ENCODE measurements at places on chromosomes 1 and 21.

DNA sequence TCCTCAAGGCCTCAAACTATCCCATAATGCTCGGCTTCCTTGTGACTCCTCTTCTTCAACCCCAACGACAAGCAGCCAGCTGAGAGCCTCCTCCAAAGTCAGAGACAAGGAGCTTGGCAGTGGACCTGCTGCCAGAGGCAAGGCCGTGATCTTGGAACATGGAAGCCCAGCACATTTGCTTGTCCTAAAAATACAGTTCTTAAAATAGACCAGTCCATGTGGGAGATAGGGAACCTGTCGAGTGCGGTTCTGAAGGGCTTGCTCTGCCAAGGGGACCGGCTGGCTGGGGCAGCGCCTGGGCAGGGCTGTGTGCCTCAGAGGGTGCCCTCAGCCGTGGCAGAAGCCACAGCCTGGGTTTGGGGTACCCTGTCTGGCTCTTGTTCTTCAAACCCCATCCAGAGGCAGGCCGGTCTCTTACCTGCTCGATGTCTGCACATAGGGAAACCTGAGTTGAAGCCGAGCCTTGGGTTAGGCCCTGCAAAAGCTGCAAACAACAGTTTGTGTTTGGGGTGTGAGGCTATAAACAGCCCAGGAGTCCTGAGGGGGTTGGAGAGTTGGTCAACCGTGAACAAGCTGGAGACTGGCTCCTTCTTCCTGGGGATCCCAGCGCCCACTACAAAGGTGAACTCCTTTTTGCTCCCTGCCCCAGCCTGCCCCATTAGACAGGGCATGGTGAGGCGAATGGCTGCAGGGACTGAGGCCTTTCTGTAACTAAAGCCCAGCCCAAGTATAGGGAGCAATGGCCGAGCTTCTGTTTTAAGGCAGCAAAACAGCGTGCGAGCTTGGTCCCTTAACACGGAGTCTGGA is 228.8 kb downstream of the CAMTA1 start:
- no peak for DNase-seq

- no peak for DNase-seq
These were observed 119.2 kb downstream of the RWDD3 start for GRCh38 chr1:95353194-95353593.

- DNase-seq: no peak
These were observed 200.6 kb downstream of the RGS7 start for GRCh38 chr1:241156231-241156965.

DNA sequence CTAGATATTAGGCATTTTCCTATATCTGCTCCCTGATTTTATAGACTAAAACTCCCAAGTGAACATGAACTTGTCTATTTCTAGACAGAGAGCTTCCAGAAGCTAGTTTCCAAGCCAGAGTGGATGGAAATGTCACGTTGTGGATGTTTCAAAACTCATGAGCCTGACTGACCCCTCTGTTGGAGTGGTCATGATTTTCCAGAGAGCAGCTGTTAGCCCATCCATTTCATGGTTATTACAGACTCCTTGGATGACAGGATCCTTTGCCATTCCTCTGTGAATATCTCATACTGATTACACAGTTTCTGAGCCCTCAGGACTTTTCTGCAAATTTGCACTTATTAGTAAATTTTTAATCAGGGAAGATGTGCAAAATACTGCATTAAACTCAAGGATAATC is 76.8 kb upstream of the ATF3 start:
- DNase-seq: no peak

- DNase-seq: no peak
These were observed 34.4 kb upstream of the COP1 start for GRCh38 chr1:176241385-176242015.

- no peak for DNase-seq
These were observed 39.3 kb downstream of the BRINP2 start for GRCh38 chr1:177210071-177210470.

- DNase-seq: no peak
These were observed 29.4 kb downstream of the VAV3 start for GRCh38 chr1:107935396-107936064.

GRCh38 chr21:27819299-27819698 is 852.4 kb upstream of the ADAMTS5 start:
- no peak for DNase-seq

GRCh38 chr1:111593403-111594305 is 25.9 kb upstream of the RAP1A start:
- DNase-seq: no peak

DNA sequence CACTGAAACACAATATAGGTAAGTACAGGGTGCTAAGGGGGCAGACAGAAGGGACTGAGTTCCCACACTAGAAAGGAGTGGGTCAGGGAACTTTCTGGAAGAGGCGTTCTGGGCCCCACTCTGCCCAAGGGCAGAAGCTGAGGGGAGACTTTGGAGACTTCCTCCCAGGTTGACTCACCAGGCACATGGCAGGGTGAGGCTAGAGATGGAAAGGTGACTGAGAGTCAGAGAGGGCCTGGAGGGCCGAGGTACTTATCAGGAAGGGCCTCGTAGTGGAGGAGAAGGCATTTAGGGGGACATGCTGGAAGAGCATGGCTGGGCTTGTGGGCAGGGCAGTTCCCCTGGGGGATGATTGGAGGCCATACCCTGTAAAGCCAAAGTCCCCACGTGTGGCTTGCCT is 159.9 kb upstream of the JUN start:
- DNase-seq: no peak

GRCh38 chr1:244234009-244234643 is 183.0 kb downstream of the ZBTB18 start:
- DNase-seq: no peak

- DNase-seq: no peak
These were observed 34.1 kb downstream of the EGLN1 start for GRCh38 chr1:231387770-231388669.

- no peak for DNase-seq
These were observed 703.1 kb downstream of the ADGRL2 start for GRCh38 chr1:82503822-82504221.

- no peak for DNase-seq
These were observed 316.8 kb downstream of the NFIA start for GRCh38 chr1:61399199-61399598.

DNA sequence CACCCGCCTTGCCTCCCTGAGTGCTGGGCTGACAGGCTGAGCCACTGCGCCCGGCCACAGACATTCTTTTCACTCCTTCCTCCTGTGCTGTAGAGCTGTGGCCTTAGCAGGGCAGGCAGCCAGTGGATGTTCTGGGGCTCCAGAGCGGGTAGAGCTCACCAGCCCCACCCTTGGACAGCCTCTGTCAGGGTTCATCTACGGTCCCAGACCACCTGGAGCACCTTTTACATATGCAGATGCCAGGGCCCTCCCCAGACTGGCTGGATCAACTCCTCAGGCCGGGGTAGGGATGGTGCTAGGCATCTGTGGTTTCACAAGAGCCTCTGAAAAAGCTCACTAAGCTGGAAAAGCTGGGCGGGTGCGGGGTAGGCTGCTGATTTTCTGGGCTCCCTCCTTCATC is 4.6 kb downstream of the ATP13A2 start:
- no peak for DNase-seq

DNA sequence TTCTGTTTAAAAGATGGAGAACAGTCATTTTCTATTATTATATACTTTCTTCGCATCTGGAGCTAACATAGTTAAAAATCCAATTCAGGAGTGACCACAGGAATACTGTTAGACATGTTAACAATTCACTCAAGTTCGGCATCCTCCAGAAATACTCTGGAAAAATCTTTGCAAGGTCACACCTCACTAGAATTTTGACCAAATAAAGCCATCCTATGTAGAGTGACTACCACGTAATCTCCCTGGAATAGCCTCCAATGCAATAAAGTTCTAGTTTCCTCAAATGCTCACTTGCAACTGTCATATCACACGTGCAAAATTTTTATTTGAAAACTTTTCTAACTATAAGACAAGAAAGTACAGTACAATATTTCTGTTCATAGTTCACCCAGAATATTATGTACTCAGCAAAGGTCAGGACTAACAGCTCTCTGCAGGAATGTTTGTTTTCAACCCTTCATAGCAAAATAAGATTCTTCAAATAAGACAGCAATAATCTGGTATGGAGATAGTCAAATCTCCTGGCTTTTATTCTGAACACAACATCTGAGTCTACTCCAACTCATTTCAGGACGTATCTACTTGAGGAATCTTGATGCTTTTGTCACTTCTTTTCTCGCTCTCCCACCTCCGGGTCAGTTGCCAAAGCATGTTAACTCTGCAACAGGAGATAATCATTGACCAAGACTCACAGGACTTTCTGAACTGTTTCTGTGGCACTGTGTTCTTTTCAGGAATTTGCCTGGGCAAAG is 82.6 kb downstream of the GDAP2 start:
- no peak for DNase-seq

DNA sequence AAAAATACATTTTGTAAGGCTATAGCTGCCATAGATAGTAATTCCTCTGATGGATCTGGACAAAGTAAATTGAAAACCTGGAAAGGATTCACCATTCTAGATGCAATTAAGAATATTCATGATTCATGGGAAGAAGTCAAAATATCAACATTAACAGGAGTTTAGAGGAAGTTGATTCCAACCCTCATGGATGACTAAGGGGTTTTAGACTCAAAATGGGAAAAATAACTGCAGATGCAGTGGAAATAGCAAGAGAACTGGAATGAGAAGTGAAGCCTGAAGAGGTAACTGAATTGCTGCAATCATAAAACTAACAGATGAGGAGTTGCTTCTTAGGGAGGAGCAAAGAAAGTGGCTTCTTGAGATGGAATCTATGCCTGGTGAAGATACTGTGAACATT is 230.8 kb downstream of the KCTD3 start:
- no peak for DNase-seq

GRCh38 chr1:112901387-112901786 is 54.6 kb downstream of the SLC16A1 start:
- DNase-seq: no peak

DNA sequence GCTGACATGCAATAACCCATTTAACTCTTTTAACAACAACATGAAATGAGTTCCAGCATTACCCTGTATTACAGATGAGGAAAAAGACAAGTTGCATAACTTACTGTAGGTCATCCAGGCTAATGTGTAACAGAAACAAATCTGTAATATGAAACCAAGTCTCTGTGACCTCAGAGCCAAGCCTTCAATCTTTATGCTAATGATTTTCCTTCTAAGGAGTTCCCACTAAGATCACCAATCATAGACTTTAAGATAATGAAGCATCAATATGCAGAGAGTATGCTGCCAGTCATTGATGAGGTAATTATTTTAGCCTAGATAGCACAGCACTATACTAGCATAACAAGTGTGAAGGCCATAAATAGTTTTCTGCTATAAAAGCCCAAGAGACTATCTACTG is 35.6 kb upstream of the RNPC3 start:
- DNase-seq: no peak

DNA sequence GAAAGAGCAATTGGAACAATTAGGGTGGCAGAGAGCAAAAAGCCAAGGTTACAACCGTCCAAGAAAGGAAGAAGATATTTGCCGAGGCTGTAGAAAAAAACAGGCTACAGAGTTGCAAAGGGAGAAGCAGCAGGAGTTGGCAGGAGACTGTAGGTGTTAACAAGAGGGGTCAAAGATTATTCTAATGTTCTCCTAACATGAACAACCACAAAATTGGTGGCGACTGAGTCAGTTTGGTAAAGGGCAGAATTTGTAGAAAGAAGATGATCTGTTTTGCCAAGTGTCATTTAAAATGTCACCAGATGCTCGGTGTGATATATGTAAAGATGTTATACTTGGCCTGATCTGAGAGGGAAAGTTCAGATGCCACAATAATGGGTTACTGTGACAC is 401 bp upstream of the PRUNE1 start:
- no peak for DNase-seq
